ENCODE measurements at places on chromosomes 2 and 18.

- DNase-seq, result no peak
These were observed 96.4 kb upstream of the XPO1 start for GRCh38 chr2:61634512-61634911.

DNA sequence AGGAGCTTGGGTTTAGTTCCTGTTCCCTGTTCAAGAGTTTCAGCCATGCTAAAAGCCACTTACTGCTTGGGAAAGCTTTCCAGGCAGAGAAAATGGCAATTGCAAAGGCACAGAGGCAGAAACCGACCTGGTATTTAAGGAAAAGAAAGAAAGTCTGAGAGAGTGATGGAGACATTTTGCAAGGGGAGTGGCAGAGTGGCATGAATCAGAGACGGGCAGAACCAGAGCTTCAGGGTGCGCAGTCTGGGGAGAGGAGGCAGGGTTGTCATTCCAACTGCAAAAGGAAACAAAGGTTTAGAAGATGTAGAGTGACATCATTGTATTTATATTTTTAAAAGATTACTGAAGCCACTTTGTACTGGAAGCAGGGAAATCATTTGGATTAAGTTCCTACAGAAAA is 14.9 kb upstream of the GNAL start:
- no peak for DNase-seq

DNA sequence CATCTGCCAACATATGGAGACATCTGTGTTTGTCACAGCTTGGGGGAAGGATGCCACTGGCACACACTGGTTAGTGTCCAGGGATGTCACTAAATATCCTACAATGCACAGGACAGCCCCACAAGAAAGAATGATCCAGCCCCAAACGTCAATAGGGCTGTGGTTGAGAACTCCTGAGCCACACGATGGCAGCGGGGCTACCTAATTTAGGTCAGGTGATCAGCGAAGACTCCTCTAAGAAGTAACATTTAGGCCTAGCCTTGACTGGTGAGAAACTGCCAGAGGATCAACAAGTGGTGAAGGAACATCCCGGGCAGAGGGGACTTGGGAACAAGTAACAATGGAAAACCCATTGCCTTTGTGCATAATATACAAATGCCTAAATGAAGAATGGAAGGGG is 5.0 kb upstream of the TGIF1 start:
- no peak for DNase-seq

GRCh38 chr2:226376516-226377180 is 423.0 kb downstream of the IRS1 start:
- DNase-seq, result no peak

- DNase-seq, result no peak
These were observed 222.5 kb downstream of the PMAIP1 start for GRCh38 chr18:60122339-60122738.

DNA sequence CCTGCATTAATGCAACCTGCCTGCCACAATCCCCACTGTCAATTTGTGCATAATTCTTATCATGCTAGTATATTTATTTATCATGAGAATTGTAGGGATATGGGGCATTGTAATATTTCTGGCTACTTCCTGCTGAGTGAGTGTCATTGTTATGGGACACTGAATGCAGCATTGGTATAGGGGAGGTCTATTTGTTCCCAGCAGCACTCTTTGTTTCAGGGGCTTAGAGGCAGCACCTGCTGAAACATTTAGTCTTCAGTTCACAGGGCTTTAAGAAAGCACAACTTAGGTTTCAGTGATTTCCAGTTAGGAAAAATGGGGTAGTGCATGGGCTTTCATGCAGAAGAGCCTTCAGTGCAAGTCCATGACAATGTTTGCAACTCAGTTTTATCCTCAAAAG is 23.6 kb downstream of the SULT1C3 start:
- no peak for DNase-seq

DNA sequence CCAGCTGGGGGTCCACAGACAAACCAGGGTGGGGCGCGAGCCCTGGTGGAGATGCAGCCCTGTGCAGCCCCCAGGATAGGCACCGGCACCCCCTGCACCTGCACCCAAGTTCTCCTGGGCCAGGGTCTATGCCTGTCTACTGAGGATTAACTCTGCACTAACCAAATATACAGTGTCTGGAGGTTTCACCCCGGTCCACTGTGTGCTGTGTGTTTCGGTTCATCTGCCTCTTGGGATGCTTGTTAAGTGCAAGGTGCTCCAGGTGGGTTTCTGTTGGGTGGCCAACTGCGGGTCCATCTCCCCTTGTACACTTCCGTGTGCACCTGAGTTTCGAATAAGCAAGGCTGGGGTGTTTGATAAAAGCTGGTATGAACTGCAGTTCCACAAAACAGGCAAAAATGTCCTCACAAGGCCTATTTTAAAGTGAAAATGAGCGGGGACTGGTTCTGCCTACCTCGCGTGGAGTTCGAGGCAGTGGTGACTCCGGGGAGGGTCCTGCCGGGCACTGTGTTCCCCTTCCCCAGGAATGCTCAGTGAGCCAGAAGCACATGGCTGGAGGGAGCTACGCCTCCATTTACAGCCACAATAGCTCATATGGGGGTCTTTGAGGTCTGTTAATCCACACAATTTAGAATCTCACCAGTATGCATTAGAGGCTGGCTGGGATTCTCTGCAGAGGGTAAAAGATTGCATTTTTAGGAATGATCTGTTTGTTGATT is 70.7 kb downstream of the EDAR start:
- DNase-seq, result no peak

GRCh38 chr2:59798687-59799232 is 754.7 kb downstream of the BCL11A start:
- DNase-seq, result no peak

DNA sequence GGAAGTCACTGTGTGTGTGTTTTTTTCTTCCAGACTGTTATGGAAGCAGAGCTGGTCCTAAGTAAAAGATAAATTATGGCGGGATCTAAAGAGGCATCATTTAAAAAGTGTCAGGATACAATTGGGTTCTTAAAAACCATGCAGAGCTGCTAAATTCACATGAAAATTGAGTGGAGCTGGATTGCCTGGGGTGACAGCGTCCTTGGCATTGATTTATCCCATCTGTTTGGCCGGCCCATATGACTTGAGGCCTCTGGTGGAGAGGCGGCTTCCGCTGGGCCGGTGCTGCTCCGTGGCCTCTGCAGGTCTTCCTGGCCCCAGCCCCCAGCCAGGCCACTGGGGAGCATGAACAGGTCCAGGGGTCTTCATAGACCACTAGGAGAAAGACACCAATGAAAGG is 165.5 kb downstream of the GLI2 start:
- no peak for DNase-seq

DNA sequence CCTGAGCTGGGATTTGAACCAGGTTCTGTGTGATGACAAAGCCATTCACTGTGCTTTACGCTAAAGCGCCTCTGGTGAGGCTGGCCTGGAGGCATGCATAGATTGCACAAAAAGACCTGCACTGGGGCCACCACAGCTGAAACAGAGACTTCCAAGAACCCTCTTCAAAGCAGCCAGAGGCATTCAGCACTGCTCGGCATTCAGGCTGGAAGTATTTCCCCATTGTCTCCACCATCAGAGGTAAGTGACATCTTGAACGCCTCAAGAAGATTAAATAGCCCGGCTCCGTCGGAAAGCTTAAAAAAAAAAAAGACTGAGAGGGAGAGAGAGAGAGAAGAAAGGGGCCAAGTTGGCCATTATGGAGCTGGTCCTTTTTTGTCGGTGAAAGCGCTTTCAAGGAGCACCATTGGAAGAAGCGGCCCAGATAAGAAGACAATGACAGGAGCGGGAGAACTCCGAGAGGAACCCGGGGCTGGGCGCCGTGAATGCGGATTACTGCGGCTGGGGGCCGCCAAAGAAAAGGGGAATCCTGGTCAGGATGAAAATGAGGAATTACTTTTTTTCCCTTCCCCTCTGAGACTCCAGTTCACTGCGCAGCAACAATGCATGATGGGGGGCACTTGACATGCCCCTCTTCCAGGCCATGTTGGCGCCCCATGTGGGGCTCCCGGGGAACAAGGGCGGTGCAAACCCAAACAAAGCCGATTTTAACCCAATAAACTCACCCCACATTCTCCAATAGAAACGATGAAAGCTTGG is 228.3 kb downstream of the MYCN start:
- DNase-seq, result no peak

GRCh38 chr2:233571462-233571861 is 4.9 kb upstream of the USP40 start:
- no peak for DNase-seq

Measured in AG04449 (cell line).